HEK293T (cell line): ENCODE measurements at places on chromosomes 2 and 18.
A peak's percentile ranks its signal among the peaks of the same experiment; 100 is the strongest.

GRCh38 chr2:236964291-236964690 lies 121.4 kb upstream of the COPS8 start:
- no peak for DNase-seq

GRCh38 chr2:30753630-30754029 lies 53.6 kb downstream of the CAPN13 start:
- DNase-seq = no peak

GRCh38 chr18:5951515-5952091 lies 56.3 kb upstream of the TMEM200C start:
- DNase-seq = no peak

DNA sequence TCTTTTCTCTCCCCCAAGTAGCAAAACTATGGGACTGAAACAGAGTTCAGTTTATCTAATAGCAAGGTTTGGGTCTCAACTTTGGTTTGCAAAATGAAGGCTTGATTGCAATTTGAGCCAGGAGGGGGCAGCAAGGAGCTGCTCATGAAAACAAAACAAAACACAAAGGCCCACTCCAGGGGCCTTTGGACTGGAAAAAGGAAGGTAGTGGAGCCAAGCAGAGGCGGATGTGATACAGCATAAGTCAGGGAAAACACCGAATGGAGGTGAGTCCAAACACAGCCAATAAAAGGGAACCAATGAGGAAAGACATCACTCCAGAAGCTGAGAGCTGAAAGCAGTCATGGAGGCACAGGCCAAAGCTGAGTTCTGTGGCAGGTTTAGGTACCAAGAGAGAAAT lies 799.7 kb upstream of the ACVR2A start:
- DNase-seq = peak; percentile 40

GRCh38 chr18:78913830-78914231 lies 65.8 kb upstream of the SALL3 start:
- no peak for DNase-seq

DNA sequence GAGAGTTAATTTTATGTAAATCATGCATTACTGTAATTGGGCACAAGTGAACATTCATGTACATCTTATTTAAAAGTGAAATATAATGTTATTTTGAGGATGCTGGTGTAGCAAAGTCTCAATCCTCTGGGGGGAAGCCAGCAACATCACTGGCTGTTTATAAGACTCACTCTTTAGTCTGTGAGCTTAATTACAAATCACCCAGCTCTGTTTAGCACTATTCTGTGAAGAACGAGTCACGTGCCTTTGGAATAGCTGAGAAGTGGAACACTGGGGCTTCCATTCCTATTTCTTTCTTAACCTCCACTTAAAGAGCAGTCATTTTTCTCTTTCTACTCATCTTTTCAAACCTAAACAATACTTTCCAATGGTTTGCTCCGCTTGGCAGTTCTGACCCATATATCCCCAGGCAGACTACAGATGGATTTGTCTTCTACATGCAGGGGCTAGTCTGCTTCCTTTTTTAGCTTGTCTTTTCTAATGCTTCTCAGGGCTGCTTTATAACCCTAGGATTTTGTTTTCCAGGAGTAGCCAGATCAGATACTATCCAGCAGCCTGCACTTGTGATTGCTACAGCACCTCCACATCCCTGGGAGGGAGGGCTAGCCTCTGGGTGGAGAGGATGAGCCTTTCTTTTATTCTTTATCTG lies 95.3 kb upstream of the CAVIN2 start:
- no peak for DNase-seq

DNA sequence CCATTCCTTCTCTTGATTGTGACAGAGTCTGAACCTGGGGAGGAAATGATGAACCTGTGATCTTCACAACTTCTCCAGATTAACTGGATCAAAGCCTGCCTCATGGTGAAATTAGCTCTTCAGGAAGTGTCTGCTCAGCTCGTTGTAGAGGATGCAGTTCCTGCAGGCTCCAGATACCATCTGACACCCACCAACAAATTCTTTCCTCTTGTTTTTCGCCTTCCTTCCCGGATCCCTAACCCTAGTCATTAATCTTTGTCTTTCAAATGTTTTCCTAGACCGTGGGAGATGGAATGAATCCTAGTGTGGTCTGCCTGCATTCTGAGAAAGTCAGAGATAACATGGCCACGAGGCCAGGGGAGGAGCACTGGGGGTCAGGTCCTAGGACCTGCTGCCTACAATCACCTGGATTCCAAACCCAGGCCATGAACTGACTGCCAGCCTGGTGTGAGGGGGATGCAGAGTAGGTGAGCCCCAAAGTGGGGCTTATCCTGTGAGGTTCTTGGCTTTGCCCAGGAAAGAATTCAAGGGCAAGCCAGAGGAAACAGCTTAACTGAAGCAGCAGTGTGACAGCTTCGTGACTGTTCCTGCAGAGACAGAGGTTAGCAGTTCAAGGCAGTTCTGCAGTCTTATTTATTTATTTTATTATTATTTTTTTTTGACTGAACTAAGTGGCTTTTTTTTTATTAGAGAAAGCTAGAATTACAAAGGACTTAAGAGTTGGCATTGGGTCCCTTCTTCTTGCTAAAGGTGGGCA lies 67.8 kb downstream of the DIPK1C start:
- no peak for DNase-seq

GRCh38 chr18:35167857-35168256 lies 73.0 kb upstream of the ZNF397 start:
- no peak for DNase-seq

GRCh38 chr2:218290316-218291261 lies 1.7 kb downstream of the TMBIM1 start:
- DNase-seq = no peak

DNA sequence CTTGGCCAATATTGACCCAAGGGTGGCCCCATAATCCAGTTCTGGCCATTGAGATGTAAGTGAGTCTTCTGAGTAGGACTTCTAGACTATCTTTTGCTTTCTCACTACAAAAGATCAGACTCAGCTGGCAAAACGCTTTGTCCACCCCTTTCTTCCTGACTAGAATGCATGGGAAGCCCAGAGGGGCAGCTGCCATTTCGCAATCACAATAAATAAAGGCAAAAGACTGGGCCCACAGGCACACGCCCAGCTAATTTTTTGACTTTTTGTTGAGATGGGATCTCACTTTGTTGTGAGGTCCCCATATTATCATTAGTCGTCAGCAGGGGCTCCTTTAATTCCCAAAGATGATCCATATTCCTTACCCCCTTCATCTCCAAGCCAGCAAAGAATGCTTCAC lies 41.1 kb upstream of the SGPP2 start:
- no peak for DNase-seq

GRCh38 chr2:152861349-152861942 lies 143.0 kb downstream of the ARL6IP6 start:
- peak; percentile 70 for DNase-seq

DNA sequence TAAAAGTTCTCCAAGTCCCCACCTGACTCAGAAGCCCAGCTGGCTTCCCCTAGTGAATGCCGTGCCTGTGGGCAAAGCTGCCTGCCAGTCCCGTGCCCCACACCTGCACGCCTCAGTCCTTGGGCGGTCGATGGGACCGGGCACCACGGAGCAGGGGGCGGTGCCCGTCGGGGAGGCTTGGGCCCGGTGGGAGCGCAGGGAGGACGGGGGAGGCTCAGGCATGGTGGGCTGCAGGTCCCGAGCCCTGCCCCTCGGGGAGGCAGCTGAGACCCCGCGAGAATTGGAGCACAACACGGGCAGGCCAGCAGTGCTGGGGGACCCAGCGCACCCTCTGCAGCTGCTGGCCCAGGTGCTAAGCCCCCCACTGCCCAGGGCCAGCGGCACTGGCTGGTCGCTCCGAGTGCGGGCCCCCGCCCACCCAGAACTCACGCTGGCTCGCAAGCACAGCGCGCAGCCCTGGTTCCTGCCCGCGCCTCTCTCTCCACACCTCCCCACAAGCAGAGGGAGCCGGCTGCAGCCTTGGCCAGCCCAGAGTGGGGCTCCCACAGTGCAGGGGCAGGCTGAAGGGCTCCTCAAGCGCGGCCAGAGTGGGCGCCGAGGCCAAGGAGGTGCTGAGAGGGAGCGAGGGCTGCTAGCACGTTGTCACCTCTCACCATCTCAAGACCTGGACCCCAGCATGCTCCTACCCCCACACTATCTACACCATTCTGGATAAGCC lies 215.5 kb downstream of the TNS1 start:
- no peak for DNase-seq

DNA sequence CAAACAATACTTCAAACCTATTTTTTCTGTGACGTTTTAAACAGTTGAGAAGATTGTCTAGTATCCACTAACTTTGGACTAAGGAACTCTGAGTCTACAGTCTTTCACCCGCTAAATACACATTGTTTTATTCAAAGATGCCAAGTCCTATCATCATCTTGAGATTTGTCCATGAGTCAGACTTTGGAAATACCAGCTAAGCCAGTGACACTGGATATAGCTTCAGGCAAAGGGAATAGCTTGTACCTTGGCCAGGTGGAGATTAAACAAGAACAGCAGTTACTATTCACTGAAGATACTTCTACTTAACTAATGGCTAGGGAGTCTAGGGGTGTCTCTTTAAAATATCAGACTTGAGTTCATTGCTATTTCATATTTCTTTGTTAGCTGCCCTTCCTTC lies 137.5 kb downstream of the COMMD1 start:
- DNase-seq = no peak

DNA sequence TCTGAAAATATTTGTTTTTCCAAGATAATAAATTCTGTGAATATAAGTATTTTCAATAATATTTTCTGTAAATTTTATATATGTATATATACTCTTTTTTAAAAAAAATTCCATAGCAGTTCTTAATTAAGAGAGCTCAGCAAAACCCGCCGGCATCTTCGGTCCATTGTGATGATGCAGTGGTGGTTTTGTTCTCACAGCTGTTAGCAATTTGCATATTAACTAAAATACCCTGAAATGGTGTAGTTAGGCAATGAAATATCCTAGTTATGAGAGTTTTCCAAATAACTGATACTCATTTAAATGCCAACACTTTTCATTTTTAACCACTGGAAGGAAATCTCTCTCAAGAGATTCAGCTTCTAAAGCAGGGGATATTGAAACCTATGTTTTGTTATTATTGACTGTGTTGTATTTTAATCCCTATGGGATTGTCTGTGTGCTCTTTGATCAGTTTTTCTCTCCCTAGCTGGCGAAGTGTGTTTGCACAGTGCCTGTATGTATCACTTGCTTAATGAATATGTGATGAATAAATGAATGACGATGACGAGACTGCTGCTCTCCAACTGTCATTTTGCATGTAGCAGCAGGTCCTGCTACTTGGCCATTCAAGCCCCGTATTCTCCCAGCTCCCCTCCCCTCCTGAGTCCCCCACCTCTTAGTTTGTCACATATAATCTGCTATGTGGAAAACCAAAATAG lies 42.4 kb downstream of the PSMG2 start:
- no peak for DNase-seq

- no peak for DNase-seq
Measured at GRCh38 chr2:45470531-45470930, 140.5 kb downstream of the SRBD1 start.

GRCh38 chr2:160742667-160743066 lies 249.1 kb upstream of the RBMS1 start:
- DNase-seq = no peak

DNA sequence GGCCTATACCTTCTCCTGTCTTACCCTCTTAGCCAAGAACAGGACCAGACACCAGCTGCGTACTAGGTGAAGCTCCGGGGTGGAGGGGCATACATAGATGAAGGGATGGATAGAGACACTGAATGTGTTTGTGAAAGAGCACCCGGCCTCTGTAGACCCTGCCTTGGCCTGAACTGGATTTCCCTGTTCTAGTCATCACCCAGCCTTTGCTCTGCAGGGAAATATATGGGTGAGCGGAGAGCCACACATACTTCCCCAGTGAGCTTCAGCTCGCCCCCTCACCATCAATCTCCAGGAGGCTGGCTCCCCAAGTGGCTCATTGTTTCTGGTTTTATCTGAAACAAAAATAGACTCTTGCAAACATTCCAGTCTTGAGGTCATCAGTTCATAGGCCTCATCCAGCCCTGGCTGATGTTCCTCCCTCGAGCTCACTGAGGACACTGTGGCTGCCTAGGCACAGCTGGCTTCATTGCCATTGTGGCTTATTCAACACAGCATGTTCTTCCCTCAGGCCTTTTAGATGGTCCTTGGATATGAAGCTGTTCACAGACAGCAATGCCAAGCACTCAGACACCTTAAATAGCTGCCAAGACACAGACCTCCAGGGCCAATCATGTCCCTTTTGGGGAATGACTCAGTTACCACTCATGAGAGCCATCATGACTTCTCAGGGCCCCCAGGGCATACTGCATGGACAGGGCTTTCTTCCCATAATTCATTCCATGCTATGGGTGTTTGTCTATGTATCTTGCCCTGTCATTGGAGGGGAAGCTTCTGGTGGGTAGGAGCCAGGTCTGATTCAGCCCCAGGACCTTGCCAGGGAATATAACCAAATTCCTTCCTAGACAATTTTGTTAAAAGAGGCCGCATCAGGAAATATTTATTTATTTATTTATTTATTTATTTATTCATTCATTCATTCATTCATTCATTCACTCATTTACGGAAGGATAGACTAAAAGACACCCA lies 82.4 kb downstream of the TTC32 start:
- DNase-seq = no peak

- DNase-seq = peak; percentile 52
Measured at GRCh38 chr18:24488824-24489493, 28.5 kb downstream of the HRH4 start.

DNA sequence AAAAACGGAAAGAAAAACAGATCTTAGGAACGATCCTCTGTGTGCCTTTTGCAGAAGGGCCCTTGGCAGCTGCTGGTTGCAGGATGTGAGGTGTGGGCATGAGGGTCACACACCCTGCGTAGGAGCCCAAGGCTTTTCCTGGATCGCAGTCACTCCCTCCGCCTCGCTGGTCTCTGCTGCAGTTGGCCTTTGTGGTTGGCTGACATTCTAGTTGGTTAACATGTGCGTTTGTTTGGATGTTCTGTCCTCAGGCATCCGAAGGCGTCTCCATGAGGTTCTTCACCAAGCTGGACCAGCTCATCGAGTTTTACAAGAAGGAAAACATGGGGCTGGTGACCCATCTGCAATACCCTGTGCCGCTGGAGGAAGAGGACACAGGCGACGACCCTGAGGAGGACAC lies 61.7 kb downstream of the INPP5D start:
- no peak for DNase-seq

DNA sequence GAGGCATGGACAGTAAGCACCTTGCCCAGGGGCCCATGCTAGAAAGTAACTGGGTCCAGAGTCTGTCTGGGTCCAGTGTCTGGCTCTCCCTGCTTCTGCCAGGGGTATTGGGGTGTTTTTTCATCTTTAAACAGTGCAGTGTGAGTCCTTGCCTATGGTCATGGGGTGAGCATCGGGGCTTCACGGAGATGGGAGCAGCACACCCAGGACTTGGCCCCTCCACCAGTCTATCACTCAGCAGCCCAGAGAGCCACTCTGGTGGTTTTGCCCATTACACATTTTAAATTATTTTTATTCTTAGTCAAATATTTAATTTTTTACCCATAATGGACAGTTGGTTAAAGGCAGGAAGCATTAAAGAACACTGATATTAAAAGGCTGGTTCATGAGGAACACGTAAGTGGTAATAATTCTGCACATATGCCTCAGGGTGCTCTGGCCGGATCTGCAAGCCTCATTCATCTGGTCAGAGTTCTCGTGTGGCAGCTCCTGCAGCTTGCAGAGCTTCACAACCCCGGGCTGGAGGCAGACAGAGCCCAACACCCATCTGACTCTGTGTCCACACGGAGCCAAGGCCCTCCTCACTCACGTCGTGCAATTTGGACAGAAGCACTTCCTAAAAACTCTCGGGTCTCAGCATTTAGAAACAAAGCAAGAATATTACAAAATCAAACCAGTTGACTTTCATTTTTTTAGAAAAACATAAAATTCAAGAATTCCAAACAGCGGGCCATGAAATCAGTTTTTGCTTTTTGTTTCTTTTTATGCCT lies 204.1 kb downstream of the CTIF start:
- DNase-seq = no peak
